ENCODE measurements at places on chromosomes 5 and 9.

DNA sequence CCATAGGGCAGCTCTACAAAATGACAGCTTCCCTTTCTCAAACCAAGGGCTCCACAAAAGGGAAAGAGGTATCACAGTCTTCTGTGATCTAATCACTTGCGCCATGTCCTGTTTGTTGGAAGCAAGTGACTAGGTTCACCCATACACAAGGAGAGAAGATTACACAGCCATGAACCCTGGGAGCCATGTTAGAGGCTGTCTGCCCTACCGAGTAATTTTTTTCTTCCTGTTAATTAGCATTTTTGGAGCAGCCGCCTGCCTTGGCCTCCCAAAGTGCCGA lies 33.2 kb upstream of the GOLPH3 start:
- DNase-seq, result no peak

GRCh38 chr5:181255276-181255675 lies 5.7 kb downstream of the TRIM52 start:
- DNase-seq, result no peak

DNA sequence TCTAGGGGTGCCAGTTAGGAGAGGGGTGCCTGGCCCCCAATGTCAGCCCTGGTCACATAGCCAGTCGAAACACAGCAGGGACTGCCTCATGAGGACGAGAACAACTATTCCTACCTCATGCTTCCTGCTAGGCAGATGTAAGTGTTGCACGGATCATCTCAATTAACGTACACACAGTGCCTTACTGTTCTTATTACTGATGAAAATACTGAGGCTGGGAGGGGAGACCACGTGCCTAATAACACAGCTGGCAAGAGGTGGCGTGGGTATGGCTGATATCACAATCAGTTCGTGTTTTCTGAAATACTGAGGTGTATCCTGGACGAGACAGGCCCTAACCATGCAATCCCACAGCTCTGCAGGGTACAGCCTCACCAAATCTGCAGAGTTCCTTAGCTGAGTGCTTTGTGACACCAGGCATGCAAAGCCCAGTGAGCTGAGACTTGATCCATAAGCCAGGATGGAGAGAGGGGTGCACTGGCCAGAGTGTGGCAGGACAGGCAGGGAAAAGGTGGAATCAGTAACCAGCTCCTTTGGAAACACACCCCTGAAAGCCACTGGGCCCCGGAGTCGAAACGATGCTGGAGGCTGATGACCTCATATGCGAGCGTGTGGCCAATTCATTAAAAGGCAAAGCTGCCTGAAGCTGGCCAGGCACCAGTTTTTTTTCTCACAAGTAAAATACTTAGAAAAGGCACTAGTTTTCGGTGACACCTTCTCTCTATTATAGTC lies 63.9 kb downstream of the PRRT1B start:
- peak; percentile 51 for DNase-seq

GRCh38 chr9:126630458-126631237 lies 16.9 kb downstream of the LMX1B start:
- no peak for DNase-seq

GRCh38 chr9:76691517-76692313 lies 72.5 kb upstream of the PCA3 start:
- DNase-seq, result no peak

GRCh38 chr5:4130819-4131218 lies 535.2 kb downstream of the IRX1 start:
- no peak for DNase-seq

- no peak for DNase-seq
These were observed 185.2 kb upstream of the NREP start for GRCh38 chr5:111942201-111942600.

DNA sequence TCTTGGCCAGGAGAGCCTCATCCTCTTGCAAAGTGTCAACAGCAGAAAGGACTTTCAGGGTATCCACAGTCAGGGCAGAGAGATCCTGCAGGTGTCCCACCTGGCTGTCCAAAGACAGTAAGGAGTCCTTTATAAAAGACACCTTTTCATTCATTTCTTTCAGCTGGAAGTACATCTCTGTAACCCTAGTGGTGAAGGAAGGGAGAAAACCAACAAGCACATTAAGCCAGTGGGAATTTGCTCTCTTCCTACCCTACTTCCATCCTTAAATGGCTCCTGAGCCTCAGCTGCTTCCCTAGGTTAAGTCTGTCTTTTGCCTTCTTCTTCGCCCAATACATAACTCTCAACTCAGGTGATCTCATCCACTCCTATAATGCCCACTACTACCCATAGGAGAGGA lies 124.8 kb downstream of the TRPM6 start:
- DNase-seq, result no peak

GRCh38 chr9:113619491-113620376 lies 156.2 kb downstream of the RGS3 start:
- DNase-seq, result no peak

- DNase-seq, result peak; percentile 58
These were observed 3.2 kb downstream of the SH3PXD2B start for GRCh38 chr5:172450861-172451695.

- DNase-seq, result no peak
These were observed 60.3 kb downstream of the MAPKAP1 start for GRCh38 chr9:125646621-125647100.

GRCh38 chr5:26031481-26031880 lies 1006.9 kb downstream of the CDH9 start:
- no peak for DNase-seq

GRCh38 chr5:45533663-45534062 lies 162.5 kb downstream of the HCN1 start:
- no peak for DNase-seq

DNA sequence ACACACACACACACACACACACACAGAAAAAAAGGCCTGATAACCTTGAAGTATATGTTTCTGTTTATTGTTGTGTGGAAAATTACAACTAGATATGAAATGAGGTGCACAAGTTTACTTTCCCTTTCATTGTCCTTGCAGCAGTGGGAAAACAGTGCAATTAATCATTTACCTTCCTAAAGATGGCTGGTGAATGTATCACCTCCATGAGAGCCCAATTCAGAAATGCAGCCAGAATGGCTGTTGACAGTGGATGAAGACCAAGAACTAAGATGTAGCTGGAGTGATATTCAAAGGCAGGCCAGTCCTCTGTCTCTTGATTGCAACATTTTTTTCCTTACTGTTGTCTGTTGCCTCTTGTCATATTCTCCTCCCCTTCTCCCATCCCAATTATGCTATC lies 49.6 kb upstream of the EIF4EBP3 start:
- DNase-seq, result no peak

- DNase-seq, result peak; percentile 35
These were observed 2.7 kb upstream of the ANP32B start for GRCh38 chr9:97980479-97980803.

DNA sequence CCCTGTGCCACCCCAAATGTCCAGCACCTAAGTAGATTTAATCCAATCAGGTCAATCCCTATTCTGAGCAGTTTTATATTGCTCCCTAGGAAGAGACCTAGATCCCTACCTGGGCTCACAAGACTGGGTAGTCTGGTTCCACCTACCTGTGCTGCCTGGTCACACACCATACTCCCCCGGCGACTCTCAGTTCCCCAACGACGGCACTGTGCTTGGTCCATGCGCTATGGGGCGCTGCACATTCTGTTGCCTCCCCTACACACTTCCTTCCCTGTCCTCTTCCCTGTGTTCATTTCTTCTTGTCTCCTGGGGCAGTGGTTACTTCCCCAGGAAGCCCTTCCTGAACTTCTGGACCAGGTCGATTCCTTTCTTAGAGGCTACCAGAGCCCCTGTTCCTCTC lies 109.9 kb upstream of the IL12B start:
- no peak for DNase-seq

GRCh38 chr5:162282191-162282590 lies 214.6 kb downstream of the GABRG2 start:
- DNase-seq, result no peak

DNA sequence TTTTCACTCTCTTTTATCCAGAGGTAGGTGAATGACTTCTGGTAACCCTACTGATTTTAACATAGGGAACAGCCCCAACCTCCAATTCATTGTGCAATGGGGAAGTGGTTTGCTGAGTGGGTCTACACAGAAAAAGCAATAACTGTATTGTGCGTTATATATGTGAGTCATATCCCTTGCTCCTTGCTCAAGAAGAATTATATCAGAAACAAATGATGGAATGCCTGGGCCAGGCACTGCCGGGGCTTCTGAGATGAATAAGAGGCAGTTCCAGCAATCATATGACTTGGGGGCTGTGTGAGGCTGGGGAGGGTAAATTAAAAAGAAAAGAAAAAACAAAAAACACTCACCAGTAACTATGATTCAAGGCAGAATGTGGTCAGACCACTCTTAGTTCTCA lies 79.2 kb upstream of the ABCA1 start:
- DNase-seq, result no peak

DNA sequence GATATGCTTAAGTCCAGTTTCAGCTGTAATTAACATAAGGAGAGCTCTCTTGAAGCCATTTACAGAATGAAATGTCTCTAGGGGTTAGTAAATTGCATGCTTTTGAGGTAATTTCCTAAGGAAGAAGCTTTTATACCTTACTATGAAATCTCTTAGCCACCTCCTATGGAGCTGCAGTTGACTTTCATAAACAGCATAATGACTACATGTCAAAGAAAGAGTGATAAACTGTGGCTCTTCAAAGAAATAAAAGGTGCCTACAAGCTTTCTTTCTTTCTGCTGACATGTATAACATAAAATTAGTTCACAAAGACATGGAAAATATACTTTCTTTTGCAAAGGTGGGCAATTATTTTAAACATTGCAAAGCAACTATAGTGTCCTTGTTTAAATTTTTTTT lies 90.8 kb downstream of the TMEM167A start:
- no peak for DNase-seq

GRCh38 chr5:112049738-112050137 lies 292.7 kb upstream of the NREP start:
- DNase-seq, result no peak

GRCh38 chr5:78527054-78527859 lies 121.3 kb downstream of the LHFPL2 start:
- no peak for DNase-seq

- no peak for DNase-seq
These were observed 32.8 kb downstream of the GOLGA1 start for GRCh38 chr9:124908098-124908497.

DNA sequence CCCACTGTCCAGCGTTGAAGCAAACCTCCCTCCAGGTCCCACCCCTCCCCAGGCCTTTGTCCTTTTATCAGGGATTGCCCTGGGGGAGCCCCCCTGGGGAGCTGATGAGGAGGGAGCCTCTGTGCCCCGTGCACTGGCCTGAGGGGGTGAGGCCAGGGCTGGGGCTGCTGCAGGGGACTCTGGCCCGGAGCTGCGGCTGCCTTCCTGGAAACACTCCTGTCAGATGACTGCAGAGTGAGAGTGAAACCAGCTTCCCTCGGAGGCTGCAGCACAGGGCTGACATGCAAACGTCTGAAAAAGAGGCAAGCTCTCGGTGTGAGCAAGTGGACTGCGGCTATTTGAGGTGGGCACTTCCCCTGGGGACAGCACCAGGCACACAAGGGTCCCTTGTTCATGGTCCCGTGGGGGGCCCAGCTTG lies 4.6 kb upstream of the TRAF2 start:
- DNase-seq, result no peak

GRCh38 chr5:74382987-74383593 lies 257.4 kb downstream of the ENC1 start:
- no peak for DNase-seq
